ENCODE measurements at places on chromosomes 6 and 20.

DNA sequence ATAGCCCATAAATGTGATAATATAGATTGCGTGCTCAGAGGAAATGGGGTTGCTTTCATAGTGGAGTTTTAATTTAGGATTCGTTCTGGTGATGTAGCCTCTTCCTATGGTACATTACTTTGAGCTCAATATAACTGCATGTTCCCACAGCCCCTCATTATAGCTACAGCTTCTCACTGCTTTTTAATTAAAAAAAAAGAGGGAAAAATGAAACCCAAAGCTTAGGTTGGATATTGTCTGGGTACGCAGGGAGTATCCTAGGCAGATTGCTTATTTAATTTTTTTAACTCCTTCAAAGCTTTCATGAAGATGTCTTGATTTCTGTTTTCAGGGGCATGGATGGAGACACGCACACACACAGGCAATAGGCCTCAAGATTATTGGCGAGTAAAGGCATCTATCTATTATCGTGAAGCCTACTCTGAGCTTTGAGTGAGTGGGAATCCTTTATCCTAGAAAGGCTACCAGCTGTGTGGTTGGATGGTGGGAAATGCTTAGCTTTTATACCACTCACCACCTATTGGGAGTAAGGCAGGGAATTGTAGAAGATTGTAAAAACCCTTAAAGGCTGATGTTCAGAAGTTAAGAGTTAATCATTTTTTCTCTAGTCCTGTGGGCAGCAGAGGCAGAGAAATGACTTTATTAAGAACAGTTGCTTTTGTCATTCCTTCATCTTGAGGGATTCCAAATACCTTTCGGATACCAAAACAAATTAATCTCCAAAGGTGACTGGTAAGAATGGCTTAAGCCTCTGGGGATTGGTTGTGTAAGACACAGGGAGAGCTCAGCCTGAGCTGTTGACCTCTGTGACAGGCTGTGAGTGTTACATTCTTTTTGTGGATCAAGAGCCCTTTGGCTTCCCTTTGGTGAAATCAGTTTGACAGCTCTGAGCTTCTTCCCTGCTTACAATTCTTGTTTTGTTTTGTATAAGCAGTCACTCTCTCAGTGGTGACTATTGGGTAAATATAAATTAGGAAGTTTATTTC, 33.4 kb downstream of the CTNNBL1 start:
- no peak for DNase-seq

DNA sequence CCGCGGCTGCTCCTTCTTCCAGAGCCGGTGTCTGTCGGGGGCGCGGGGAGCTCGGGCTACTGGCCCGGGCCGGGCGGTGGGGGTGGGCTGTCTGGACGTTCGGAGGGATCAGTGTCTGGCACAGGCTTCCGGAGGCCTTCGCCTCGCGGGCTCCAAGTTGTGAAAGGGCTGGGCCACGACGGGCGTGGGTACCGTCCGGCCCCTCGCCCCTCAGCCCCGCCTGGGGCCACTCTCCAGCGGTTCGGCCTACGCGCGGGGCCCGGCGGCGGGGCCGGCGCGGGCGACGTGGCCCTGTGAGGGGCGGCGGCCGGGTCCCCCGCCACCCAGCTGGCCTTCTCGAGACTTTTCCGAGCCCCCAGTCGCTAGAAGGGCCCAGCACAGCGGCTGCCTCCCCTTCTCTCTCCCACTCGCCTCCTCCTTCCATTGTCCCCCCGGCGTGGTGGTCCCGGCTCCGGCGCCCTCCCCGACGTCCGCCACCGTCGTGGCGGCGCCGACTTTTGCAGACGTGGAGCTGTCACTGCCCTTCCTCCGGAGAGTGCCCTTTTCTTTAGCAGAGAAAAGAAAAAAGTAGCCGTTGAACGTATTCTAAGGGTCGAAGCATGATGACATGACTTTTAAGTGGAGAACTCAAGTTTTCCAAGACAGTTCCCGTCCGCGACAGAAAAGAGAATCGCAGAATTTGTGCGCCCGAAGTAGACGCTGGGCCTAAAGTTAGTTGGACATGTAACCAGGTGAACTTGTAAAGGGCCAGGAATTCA, 571 bp downstream of the ITCH start:
- DNase-seq, result peak; percentile 4

DNA sequence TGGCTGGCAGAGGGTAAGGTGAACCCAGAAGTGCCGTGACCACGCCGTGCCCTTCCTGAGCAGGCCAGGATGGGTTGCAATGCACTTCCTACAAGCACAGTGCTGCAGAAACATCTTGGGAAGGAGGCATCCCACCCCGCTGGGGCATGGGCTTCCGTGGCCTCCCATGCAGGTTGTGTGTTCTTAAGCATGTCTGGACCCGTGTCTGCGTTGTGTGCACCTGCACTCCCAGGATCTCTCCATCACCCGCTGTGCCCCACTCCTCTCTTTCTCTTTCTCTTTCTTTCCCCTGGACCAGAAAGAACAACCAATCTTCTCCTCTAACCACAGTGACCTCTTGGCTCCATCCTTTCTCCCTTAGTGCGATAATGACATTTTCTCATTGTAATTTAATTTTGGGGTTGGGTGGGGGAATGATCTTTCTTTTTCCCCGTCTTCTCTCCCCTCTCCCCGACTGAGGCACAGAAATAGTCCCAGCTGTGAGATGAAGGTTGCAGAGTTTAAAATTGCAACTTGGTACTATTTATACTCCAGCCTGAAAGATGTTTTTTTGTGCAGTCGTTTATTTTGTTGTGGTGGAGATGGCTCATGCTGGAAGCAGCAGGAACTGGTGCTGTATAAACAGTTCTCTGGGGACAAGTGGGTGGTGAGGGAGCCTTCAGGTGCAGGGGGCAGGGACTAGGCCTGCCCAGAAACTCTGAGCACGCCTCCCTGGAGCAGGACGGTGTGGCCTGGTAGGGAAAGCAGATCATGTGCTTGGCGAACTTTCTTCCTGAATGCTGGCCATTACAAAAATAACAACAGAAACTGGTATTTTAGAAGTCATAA, 20.5 kb downstream of the BCAS4 start:
- no peak for DNase-seq

DNA sequence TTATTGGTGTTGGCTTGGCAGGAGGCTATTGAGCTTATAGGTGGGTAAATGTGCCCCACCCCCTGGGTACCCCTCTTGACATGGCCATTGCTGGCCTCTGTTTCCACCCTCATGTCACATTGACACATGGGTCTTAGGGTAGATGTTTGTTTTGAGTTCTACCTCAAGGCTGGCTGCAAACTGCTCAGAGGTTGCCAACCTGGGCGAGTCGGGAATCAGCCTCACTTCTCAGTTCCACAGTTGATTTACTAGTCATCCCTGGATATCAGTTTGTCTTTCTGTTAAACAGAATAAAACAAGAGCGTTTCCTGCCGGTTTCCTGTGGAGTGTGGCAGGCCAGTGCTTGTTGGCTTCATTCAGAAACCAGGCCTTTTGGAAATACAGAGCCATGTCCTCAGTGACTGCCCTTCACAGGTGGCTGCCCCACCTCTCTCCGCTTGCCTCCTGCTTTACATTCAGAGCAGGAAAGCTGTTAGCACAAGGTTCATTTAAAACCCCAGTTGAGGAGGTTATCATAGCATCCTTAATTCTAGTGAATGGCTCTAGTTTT, 105.6 kb downstream of the TCP11 start:
- no peak for DNase-seq

DNA sequence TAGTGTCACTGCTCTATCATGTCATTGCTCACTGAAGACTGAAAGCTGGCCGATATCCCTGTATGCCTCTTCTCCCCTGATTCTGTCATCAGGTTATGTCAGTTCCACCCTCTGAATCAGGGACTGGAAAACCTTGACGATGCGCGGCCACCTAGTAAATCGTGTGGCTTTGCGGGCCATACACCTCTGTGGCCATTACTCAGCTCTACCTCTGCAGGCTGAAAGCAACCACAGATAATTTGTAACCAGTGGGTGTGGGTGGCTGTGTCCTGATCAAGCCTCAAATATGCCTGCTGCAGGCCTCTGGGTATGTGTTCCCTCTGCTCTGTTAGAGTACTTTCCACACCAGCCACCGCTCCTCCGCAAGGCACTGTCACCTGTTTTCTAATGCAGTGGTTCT, 105.2 kb downstream of the GMPR start:
- no peak for DNase-seq

- DNase-seq, result no peak
Measured at GRCh38 chr6:25336996-25337395, 57.8 kb downstream of the CARMIL1 start.

GRCh38 chr20:49432550-49432949, 49.9 kb downstream of the KCNB1 start:
- no peak for DNase-seq

Measured in stimulated activated CD4-positive, alpha-beta T cell treated with anti-CD3 and anti-CD28 coated beads, Interleukin-15, amount 100 ng/mL, for 1 hour (primary cell).